ENCODE measurements at places on chromosomes 11 and 22.

DNA sequence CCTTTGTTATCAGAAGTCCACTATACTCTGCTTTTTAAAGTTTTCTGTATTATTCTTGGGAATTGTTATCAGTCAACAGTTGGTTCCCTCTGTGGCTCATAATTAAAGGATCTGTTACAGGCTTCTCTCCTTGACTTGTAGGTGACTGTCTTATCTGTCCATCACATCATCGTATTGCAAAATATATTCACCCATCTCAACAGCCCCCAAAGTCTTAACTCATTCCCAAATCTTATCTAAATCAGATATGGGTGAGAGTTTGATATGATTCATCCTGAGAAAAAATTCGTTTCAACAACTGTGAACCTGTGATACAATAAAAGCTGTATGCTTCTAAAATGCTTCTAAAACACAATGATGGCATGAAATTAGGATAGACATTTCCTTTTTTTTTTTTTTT is 1245.6 kb upstream of the RAG2 start:
- DNase-seq = no peak

GRCh38 chr11:64041846-64042245 is 6.1 kb downstream of the FLRT1 start:
- no peak for DNase-seq

GRCh38 chr22:20312396-20313191 is 7.3 kb downstream of the DGCR6L start:
- DNase-seq = peak; percentile 10

- DNase-seq = no peak
These were observed 429 bp upstream of the SNX15 start for GRCh38 chr11:65026810-65027209.

DNA sequence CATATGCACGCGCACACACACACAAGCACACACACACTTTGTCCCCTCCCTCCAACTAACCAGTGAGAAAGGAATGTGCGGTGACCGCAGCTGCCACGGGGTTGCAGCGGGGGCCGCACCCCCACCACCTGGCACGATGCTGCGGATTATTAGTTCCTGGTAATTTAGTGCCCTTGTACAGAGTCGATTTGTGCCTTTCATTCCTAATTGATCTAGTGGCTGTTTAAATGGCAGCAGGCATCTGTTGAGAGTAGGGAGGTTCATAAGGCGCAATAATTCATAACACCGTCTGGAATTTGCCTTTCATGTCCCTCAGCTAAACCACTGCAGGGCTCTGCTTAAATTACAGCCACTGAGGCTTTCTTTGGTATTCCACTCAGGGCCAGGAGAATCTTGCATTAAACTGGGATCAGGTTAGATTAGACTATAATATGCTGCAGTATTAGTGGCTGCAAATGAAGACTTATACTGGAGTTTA is 113.7 kb downstream of the FEZ1 start:
- no peak for DNase-seq

DNA sequence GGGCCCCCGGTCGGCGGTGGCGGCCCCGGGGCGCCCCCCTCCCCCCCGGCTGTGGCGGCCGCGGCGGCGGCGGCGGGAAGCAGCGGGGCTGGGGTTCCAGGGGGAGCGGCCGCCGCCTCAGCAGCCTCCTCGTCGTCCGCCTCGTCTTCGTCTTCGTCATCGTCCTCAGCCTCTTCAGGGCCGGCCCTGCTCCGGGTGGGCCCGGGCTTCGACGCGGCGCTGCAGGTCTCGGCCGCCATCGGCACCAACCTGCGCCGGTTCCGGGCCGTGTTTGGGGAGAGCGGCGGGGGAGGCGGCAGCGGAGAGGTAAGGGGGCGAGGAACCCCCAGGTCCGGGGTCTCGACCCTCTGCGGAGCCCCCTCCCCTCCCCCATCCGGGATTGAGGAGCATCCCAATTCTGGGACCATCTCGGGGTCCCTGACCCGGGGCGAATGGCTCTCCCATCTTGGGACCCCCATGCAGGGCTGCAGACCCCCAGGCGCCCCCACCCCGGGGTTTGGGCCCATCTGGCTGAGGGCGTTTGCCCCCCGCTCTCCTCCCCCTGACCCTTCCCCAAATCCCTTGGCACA is 431 bp downstream of the KMT2A start:
- DNase-seq = peak; percentile 70

DNA sequence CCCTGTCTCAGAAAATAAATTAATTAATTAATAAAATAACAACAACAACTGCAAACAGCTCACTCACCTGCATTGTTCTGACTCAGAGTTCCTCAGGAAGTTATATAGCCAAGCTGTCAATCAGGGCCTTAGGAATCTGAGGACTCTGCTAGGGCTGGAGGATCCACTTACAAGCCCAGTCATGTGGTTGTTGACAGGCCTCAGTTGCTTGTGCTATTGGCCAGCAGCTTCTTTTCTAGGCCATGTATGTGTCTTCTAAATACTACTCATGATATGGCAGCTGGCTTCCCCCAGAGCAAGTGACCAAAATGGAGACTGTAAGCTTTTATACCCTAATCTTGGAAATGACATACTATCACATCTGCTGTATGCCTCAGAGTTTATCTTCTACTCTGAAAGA is 20.8 kb upstream of the ATP5MG start:
- no peak for DNase-seq

DNA sequence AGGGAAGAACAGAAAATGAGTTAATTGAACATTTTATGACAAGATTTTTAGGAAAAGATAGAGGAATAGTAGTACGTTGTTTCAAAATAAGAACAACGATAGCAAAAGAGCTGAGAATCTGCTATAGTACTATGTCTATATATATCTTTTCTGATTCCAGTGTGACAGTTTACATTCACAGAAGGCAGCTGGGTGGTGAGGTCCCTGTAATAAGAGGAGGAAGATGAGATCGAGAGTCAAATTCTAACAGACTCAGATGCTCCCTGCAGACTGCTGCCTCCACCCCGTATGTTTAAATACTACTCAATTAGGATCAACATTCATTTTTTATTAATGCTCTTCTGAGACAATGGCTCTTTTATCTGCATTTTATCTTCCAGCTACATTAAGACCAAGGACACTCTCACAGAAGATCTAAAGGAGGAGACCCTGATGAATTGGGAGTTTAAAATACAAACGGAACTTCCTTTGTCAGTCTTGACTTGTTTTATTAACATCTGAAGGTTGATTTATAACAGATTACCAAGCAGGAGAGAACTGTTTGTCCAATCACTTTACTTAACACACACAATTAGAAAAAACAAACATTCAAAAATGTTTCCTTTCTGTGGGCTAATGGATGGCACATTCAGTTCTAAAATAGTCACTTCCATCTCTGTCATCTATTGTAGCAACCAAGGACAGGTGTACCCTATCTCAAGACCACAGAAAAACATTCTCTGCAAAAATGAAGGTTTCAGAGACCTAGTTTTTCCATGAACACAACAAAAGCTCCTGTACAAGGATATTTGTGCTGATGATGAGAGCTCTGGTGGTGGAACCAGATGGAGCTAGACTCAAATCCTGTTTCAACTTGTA is 240.2 kb downstream of the CADM1 start:
- DNase-seq = no peak

GRCh38 chr11:9380773-9381172 is 3.7 kb upstream of the IPO7 start:
- no peak for DNase-seq
